Stimulated activated CD8-positive, alpha-beta memory T cell treated with anti-CD3 and anti-CD28 coated beads, Interleukin-4, amount 100 ng/mL, for 4 hours (primary cell): ENCODE measurements at places on chromosomes 1 and 21.

- DNase-seq: no peak
These were observed 99.8 kb upstream of the USH2A start for GRCh38 chr1:216523043-216523442.

GRCh38 chr1:211305044-211305443, 21.6 kb upstream of the TRAF5 start:
- DNase-seq: no peak

DNA sequence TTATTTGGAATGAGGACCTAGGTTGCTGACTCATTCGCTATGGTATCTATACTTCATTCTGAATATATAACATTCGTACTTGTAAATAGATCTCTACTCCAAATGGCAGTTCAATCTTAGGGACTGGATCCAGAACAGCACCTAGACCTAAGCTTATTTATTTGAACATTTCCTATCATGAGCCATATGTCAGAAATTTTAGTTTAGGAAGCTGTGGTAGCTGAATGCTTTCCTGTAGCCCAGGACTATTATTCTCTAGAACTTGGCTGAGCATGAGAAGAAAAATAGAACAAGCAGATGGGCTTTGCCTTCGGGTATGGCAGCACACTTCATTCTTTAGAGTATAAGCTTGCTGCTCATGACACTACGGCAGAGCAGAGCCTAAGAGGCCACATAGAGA, 1114.4 kb upstream of the B3GALT2 start:
- no peak for DNase-seq

DNA sequence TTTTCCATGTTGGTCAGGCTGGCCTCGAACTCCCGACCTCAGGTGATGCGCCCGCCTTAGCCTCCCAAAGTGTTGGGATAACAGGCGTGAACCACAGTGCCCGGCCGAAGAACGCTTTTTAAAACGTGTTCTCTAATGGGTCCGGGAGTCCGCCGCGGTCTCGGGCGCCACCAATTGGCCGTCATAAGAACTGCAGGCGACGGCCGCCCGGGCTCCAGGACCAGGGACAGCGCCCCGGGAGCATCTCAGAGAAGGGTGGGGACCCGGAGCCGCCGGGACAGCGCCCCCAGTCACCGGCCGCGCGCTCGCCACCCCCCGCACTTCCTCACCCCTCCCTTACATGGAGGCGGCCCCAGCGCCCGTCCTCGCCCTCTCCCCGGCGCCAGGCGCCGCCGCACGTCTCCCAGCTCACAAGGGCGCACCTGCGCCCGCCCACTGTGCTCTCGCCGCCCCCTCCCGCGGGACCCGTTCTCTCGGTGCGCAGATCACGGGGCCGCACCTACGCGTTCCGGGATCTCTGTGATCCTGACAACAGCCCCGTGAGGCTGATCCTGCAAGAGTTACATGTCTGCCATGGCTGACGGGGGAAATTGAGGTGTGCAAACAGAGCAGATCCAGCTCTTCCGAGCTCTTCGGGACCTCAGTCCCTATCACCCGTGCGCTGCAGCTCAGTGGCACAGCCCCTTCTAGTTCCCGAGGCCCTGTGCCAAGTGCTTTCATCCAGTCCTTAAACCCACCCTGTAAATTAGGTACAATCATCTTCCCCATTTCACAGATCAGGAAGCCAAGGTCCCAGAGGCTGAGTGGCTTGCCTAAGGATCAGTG, 9.8 kb downstream of the RAP1GAP start:
- peak; percentile 49 for DNase-seq

DNA sequence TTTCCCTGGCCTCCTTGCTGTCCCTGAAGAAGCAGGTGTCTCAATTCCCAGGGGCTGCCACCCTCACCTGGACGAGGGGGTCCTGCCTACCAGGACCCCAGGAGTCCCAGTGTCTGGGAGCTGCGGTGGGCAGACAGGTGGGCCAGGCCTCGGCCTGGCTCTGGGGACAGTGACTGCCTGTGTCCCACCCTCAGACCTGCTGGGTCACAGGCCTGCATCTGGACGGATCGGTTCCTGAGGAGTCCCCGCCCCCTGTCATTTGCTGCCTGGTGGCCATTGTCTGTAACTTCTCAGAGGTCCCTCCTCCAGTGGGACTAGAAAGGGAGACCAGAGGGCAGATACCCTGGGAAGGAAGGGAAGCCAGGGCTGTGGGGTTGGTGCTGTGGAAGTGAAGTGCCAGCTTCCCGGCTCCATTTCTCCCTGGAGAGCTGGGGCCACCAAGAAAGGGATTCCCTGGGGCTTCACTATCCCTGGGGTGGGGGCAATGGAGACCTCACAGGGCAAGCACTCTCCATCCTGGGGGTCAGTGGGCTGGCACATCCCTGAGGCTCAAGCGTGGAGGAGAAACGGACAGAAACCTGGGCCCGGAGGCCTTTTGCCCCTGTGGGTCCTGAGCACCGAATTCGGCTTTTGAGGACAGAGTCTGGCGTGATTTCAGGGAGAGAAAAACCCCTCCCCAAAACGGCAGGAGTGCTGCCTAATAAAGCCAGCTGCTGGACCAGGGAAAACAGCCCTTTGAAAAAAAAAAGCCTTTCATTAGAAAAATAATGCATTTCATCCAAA, 157.3 kb downstream of the PEX14 start:
- no peak for DNase-seq

DNA sequence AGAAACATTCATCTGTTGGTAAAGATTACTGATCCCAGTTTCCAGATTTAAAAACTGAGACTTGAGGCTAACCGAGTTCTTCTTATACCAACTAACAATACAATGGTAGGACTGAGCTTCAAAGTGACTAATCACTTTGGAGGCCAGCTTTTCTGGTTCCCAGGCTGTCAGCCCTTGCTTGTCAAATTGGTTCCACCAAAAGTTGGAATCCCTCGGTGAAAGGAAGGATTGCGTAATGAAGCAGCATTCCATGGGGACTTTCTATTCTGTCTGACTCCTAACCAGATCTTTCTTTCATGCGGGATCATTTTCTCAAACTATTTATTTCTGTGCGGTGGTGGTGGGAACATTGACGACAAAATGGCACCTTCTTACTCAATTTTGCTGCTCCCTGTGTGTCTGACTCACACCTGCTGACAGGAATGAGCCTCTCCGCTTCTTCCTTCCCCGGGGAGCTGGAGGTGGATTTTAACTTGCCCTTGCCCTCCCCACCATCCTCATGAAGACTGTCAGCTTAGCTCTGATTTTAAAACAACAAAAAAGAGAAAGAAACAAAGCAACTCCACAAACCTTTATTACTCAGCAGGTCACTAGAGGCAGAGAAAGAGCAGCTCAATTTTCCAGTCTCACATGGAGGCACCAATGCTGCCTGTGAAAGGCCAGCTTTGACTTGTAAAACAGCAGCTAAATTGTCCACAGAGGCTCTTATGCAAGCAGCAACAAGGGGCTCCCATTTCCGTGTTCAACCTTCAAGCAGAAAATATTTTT, 32.9 kb upstream of the RASAL2 start:
- no peak for DNase-seq

DNA sequence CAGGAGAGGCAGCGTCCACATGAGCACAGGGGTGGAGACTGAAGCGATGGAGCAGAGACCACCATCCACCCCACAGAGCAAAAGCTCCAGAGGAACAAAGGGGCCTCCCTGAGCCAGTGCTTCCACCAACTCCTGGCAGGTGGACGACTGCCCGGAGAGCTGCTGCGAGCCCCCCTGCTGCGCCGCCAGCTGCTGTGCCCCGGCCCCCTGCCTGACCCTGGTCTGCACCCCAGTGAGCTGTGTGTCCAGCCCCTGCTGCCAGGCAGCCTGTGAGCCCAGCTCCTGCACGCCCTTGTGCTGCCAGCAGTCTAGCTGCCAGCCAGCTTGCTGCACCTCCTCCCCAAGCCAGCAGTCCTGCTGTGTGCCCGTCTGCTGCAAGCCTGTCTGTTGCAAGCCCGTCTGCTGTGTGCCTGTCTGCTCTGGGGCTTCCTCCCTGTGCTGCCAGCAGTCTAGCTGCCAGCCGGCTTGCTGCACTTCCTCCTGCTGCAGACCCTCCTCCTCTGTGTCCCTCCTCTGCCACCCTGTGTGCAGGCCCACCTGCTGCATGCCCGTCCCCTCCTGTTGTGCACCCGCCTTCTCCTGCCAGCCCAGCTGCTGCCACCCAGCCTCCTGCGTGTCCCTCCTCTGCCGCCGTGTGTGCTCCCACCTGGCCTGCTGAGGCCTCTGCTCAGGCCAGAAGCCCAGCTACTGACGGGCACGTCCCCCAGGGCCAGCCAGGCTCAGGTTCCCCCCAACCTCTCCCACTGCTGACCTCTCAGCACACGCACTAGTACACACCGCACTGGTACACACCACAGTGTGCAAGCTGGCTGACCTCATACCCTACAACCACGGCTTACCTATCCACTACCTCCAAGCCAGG, 5.4 kb downstream of the KRTAP10-12 start:
- no peak for DNase-seq

DNA sequence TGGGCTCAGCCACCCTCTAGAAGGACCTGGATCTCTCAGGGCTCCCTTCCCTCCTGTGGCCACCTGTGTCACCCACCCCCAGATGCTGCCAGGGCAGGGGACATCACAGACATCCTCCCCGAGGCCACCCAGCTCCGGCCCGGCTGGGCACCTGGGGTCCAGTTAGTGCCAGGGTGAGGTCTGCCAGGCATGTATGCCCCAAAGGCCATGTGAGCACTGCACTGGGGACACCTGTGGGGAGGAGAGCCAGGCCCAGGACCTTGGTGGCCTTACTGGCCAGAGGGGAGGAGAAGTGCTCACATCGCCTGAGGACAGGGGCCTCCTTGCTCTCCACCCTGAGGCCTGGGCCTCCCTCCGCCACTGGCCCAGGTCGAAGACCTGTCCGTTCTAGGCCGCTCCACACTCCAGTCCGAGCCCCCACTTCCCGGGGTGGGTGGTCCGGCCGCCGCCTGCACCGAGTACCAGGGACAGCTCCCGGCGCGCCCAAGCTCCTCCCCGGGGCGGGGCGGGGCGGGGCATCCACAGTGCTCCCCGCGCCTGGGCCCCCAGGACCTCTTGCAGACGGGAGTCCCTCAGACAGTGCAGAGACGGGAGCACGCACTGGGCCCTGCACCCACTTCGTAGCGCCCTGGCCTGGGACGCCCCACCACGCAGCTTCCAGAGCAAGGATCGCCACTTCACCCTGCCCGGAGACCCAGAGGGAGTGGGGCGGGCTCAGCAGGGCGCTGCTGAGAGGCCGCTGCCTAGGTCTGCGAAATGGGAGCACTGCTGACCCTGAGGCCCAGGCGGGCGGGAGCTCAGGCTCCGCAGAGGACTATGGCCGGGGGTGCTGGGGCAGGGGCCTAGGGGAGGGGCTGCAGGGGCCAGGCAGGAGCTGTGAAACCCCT, 34.3 kb upstream of the CCDC27 start:
- no peak for DNase-seq

DNA sequence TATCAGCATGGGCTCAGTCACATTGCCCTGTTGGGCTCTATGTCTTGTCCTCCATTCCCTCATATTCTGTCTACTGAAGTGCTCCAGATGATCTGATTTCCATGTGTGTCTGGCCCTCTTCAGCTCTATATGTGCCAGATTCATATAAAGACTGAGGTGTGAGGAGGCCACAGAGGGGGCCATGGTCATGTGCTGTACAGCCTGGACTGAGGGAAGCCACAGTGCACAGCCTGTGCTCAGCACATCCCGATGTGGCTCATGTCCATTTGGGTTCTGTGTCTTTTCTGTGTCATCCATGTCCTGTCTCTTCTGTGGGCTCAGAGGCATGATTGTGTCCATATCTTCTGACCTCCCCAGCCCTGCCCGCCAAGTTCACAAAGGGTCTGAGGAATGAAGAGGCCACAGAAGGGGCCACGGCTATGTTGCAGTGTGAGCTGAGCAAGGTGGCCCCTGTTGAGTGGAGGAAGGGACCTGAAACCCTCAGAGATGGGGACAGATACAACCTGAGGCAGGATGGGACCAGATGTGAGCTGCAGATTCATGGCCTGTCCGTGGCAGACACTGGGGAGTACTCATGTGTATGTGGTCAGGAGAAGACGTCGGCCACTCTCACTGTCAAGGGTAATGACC, 97.0 kb downstream of the OBSCN start:
- DNase-seq: no peak

- DNase-seq: no peak
These were observed 11.3 kb upstream of the RPL5 start for GRCh38 chr1:92820551-92820950.

DNA sequence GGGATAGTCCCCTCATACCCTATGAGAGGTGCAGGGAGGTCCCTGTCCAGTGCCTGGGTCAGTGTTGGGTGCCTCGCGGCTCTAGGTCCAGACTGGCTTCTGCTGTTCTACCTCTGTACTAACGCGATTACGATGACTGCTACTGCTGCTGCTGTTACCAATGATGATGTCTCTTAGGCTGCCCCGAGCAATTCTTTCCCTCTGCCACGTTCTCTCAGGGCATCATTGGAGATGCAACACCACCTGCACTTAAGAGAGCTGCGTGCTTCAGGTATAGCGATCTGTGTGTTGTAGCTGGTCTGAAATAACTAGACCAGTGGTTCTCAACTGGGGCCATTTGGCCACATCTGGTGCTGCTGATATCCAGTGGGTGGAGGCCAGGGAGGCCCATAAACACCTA, 36.9 kb downstream of the KAZN start:
- no peak for DNase-seq

DNA sequence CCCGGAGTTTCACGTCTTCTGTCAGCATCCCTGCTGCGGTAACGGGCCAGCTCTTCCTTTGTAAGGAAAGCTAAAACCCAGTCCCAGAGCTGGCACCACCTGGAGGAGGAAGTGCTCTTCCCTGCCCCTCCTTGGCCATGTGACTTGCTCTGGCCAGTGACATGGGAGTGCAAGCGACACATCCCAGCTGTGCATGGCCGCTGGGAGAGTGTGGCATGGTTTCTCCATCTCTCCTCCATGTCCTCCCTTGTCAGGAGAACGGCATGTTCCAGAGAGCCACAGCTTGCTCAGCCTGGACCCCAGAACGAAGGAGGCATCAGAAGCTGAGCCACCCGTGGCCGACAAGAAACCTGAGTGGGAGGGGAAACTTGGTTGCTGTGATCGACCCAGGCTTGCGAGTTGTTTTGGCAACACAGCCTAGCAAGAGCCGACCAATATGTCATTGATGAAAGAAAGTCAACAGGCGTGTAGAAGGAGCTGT, 2.7 kb upstream of the PRXL2B start:
- no peak for DNase-seq

GRCh38 chr1:17919525-17920439, 164.6 kb downstream of the ACTL8 start:
- DNase-seq: no peak

DNA sequence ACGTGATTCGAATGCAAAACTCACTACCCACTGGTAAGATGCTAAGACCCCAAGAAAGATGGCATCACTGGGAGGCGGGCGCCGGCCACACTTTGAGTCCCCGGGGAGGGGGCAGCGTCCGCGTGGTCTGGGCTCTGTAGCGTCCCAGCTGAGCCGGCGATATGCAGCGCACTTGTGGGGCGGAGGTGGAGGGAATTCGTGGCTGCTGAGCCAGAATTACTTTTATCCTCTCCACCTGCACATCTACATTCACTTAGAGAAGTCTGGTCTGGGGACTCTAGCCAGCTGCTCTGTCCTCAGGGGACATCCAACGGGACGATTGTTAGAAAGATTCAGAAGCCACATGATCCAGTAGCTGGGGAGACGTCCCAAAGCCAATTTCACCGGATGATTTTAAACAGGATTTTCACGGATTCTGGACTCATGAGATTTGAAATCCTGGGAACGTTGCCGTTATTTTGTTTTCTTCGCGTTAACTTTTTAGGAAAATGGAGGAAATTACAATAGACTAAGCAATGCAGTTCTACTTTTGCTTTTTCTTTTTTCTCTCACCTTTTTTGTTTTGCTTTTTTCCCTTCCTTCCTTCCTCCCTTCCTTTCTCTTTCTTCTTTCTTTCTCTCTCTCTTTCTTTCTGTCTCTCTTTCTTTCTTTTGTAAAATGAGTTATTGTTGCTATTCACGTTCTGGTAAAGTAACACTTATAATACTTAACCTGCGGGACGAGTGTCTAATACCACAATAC, 1.3 kb downstream of the JAM2 start:
- DNase-seq: no peak
